ENCODE measurements at places on chromosomes 16 and 17.
A peak's percentile ranks its signal among the peaks of the same experiment; 100 is the strongest.

GRCh38 chr17:9760266-9760665 is 31.1 kb downstream of the DHRS7C start:
- no peak for DNase-seq

DNA sequence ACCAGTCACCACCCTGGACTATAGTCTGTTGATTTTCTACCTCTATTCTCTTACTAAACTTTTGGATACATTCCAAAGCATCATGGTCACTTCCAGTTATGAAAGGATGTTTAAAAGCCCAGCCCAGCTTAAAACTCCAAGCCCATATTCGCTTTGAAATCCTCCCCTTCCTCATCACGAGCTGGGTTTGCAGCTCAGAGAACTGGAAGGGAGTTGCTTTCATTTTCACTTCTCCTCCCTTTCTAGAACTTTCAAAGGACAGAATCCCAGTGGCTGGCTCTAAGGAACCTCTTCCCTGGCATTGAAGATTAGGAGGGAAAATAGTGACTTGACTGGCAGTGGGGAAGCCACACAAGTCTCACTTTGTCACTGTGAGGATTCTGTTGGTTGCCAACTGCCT is 100.1 kb upstream of the DYNLRB2 start:
- no peak for DNase-seq

DNA sequence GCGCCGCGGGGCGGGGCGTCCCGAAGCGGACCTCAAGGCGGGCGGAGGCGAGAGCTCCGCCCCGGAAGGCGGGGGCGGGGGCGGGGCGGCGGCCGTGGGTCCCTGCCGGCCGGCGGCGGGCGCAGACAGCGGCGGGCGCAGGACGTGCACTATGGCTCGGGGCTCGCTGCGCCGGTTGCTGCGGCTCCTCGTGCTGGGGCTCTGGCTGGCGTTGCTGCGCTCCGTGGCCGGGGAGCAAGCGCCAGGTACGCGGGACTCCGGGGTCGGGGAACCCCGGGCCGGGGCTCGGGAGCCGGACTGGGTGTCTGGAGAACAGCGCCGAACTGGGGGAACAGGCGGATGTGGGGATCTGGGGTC is at the start of gene TNFRSF12A:
Gene TNFRSF12A (plus strand): TSS at position 122 of the 357 bp plus-strand sequence. CDS start 30 bp downstream, at position 152.
- DNase-seq = peak; percentile 99

DNA sequence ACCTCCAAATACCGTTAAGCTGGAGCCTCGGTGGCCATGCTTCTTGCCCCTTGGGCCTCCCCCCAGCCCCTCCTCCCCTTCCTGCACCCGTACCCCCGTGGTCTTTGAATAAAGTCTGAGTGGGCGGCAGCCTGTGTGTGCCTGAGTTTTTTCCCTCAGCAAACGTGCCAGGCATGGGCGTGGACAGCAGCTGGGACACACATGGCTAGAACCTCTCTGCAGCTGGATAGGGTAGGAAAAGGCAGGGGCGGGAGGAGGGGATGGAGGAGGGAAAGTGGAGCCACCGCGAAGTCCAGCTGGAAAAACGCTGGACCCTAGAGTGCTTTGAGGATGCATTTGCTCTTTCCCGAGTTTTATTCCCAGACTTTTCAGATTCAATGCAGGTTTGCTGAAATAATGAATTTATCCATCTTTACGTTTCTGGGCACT is 928 bp downstream of the HBA1 start:
- peak; percentile 91 for DNase-seq

DNA sequence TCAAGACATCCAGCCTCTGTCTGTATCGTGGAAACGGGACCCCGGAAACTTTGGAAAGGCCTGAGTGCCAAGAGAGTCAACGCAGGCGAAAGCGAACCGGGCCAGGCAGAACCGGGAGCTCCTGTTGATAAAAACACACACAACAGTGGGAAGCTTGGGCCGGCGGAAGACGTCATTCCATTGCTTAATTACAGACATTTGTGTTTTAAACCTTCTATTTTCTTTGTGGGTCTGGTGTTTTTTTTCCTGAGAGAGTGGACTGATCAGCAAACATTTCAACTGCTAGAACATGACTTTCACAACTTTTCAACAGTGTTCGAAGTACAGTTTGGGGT is 878 bp upstream of the RNF157 start:
- DNase-seq = no peak

DNA sequence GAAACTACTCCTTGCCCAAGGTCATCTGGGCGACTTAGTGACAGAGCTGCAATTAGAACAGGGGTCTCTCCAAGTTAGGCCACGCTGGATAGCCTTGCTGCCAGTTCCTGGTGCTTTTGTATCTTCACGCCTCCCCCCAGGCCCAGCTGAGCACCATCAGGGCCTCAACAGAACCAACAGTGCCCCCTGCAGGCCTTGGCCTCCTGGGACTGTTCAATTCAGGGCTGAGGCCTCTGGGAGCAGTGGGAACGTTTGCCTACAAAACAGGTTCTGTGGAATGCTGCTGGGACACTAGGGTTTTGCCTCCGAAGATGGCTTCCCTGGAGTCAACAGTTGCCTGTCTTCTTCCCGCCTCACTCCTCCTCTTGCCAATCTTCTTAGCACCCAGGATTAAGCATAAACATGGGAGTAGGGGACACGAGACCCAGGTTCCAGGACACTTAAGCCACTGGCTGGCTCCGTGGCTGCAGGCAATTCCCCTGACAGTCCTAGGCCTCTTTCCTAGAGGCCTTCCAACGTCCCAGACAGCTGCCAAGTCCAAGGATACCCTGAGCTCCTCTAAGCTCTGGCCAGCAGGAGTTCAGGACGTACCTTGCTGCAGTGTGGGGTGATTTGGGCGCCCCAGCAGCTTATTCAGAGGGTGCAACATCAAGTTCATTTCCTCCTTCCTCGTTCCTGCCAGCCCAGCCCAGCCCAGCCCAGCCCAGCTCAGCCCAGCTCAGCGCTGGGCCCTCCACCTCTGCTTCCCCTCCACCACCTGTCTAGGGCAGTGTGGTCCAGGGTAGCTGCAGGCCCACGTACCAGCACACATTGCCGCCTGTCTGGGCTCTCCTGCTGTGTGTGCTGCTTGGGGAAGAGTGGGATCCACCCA is 246.6 kb upstream of the RPL38 start:
- DNase-seq = no peak

GRCh38 chr16:67979955-67980678 is at the start of gene DPEP3:
DPEP3 (minus strand) TSS chr16:67980499; CDS start chr16:67980380, 119 bp downstream.
- DNase-seq = peak; percentile 55

DNA sequence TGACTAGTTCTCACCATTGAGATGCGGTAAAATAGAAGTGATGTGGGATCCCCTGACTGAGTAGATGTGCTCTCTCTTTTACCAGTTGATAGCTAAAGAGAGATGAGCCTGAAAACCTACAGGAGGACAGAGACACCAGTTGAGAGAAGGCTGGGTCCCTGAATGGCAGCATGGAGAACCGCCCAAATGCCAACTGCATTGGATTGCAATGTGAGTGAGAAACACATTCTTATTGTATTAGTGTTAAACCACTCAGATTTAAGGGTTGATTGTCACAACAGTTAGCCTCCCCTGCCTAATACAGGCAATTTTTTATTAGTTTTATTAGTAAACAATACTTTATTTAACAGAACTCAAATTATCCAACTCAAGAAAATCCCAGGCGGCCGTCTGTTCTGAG is 61.2 kb downstream of the SPACA3 start:
- no peak for DNase-seq

DNA sequence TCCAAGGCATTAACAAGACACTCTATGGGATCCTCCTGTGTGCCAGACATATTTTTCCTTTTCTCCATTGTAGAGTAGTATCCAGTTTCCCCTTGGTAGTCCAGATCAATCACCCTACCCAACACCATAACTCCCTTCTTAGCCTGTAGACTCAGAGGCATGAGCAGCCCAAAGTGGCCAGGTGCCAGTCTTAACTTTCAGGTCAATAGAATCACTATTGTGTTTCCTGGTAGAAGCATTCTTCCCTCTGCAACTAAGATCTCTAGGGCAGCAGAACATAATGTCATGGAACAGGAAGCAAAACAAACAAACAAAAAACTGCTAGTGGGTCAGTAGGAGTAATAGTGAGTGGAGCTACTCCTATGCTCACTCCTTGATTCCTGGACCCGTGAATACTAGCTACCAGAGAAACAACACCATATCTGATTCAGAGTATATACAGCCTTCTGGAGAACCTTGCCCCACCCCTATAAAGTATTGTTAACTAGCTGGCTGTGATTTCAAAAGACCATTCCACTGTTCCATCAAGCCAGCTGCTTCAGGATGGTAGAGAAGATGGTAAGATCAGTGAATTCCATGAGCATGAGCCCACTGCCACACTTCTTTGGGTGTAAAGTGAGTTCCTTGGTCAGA is 11.2 kb upstream of the CLEC19A start:
- no peak for DNase-seq

DNA sequence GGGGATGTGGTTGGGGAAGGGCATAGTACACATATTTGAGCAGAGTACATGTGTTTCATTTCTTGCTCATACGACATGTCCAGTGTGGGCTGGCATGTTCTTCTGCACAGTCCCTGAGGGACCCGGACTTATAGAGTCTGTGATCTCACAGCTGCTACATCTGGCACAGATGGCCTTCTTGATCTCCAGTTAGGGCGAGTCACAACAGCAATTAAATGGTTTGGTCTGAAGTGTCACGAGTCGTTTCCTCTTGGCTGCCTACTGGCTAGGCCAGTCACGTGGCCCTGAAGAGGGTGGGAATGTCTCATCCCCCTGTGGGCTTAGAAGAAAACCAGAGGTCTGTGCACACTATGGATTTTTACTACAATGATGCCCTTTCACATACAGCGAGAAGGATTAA is 443.6 kb downstream of the WWOX start:
- DNase-seq = no peak

DNA sequence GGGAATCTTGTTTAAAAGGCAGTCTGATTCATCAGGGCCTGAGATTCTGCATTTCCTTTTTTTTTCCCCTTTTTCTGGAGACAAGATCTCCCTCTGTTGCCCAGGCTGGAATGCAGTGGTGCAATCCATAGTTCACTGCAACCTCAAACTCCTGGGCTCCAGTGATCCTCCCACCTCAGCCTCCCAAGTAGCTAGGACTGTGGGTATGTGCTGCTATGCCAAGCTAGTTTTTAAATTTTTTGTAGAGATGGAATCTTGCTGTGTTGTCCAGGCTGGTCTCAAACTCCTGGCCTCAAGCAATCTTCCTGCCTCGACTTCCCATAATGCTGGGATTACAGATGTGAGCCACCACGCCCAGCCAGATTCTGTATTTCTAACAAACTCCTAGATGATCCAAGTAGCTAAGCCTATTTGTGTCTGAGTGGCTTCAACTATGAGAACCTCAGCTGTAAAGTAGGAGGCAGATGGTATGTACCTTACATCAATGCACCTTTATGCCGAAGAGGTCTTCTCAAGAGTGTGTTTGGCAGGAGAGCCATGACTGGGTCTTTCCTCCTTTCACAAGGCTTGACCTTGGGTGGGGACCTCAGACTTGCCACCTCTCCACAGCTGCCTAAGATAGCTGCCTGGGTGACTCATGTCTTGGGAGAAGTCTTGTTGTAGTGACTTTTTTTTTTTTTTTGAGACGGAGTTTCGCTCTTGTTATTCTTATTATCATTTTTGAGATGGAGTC is 10.9 kb downstream of the LDAF1 start:
- no peak for DNase-seq

DNA sequence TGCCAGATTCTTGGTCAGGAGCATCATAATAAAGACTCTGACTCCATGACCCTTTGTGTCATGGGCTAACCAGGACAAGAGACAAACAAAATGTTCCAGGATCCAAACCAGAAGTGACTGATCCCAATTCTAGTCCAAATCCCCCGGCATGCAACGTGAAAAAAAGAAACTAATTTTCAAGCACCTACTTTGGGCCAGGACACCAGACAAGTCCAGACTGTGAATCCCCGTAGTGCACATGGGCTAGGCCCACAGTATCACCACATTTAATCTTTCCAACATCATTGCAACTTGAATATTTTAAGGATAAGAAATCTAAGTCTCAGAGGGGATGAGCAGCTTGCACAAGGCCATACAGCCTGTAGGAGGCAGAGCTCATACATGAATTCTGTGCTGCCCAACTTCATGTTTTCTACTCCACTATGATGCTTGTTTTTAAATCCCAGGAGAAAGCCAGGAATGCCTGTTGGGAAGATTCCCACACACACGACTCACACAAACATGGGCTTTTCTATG is 365.7 kb downstream of the NPIPA8 start:
- no peak for DNase-seq

GRCh38 chr17:7213895-7214299 is 5.7 kb downstream of the DLG4 start:
- peak; percentile 94 for DNase-seq

GRCh38 chr17:59001158-59001814 is 105.4 kb downstream of the TRIM37 start:
- no peak for DNase-seq

GRCh38 chr16:86809458-86809955 is 231.2 kb downstream of the FOXL1 start:
- peak; percentile 97 for DNase-seq

- no peak for DNase-seq
Observed at GRCh38 chr16:78563905-78564304, 464.5 kb downstream of the WWOX start.

DNA sequence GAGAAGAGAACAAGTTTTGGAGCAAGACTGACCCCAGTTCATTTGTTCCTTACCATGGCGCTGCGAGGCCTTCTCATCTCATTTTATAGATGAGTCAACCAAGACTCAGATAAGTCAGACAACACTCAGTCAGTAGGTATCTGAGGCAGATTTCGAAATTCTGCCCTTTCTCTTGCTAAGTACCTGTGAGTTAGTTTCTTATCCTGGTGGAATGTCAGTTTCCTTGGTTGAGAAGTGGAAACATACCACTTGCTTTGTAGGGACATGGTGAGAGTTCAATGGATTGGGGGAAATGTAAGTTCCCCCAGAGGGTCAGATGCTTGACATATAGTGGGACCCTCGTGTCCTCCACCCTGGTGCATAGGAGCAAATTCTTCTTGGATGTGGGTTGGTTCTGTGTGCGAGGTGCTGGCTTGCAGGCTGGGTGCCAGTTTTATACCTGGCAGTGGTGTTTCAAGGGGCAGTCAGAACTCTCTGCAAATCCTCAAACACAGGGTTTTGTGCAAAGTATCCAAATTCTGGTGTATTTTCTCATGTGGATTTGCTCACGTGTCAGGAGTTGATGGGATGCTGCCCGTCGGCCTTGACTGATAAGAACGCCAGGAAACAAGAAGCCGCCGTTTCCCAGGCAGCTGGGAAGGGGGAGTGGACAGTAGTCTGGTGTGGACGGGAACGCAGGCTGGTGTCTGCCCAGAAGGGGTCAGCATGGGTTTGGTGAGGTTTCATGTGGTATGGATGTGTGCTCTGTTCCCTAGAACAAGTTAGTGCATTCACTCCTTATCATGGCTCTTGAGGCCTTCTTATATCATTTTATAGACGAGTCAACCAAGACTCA is 61.1 kb upstream of the CIBAR2 start:
- peak; percentile 99 for DNase-seq

GRCh38 chr16:10664720-10665126 is 30.0 kb downstream of the TEKT5 start:
- no peak for DNase-seq

GRCh38 chr17:80034791-80035686 is 633 bp downstream of the TBC1D16 start:
- DNase-seq = peak; percentile 91

- DNase-seq = no peak
Observed at GRCh38 chr16:26220894-26221293, 529.1 kb downstream of the HS3ST4 start.

GRCh38 chr16:17222871-17223401 is 247.8 kb downstream of the XYLT1 start:
- no peak for DNase-seq
